ENCODE measurements at places on chromosomes 6 and 20. TPM values are rescaled to one million over a fixed set of nuclear protein-coding genes. Genes with fewer than 3 reads are reported as not detected.

DNA sequence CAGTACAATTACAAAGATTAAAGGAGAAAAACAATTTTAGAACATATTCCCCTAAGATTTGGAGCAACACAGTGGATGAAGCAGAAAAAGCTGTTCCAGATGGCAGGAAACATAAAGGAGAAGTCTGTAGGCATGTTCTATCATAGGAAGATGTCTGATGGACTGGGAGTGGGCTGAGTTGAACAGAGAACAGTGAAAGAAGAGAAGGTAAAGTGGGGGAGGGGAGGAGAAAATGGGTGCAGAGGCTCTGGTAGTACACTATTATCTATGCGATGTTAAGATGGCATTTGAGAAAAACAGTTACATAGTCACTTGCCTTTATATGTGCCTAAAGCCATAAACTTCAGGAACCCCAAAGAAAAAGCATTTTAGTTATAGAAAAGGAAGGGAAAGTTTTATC is 4.2 kb upstream of the PHIP start:
- H3K27me3 ChIP-seq = peaks cover 40% of the 10 kb centered on the region
- no peaks in the 10 kb centered on the region for H3K36me3 ChIP-seq
- H3K27ac ChIP-seq = no peak overlapping the region
- DNase-seq = no peak

DNA sequence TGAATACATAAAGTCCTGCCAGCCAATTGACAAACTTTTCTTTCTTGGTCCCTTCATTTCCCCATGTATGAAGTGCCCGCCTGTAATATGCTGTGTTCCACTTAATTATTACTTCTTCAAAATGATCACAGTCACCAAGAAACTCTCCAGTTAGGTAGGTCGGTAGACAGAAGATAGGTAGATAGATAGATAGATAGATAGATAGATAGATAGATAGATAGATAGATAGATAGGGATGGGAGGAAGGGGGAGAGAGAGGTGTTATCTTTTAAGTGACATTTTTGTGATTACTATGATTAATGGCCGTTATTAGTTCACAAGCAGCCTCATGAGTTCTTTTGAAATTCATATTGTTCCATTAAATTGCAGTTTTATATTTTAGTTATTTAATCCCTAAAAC is 79.5 kb upstream of the TPD52L1 start:
- no peaks in the 10 kb centered on the region for H3K27me3 ChIP-seq
- no peak overlapping the region for H3K4me3 ChIP-seq
- H3K27ac ChIP-seq = no peak overlapping the region
- H3K4me1 ChIP-seq = peaks cover 20% of the 10 kb centered on the region
- no peak for DNase-seq

SLC39A7 gene
- total RNA-seq = 201 TPM

DNA sequence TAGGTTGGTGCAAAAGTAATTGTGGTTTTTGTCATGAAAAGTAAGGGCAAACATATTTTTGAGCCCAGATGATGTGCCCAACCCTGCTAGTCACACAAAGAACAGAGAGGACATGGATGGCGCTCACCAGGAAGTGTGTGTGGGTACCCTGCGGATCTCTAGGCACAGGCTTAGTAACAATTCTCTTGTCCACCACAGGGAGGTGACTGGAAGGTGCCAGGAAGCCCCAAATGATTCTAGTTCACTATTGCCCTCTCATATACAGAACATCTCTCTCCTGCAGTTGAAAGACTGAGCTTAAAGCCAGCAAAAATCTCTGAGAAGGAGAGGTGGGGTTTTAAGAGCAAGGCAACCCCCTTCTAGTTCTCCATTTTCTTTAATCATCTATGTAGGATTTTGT is 272.1 kb upstream of the TAB2 start:
- H3K4me1 ChIP-seq = peaks cover 40% of the 10 kb centered on the region
- no peaks in the 10 kb centered on the region for H3K27me3 ChIP-seq
- no peaks in the 10 kb centered on the region for H3K36me3 ChIP-seq
- no peak for DNase-seq

DNA sequence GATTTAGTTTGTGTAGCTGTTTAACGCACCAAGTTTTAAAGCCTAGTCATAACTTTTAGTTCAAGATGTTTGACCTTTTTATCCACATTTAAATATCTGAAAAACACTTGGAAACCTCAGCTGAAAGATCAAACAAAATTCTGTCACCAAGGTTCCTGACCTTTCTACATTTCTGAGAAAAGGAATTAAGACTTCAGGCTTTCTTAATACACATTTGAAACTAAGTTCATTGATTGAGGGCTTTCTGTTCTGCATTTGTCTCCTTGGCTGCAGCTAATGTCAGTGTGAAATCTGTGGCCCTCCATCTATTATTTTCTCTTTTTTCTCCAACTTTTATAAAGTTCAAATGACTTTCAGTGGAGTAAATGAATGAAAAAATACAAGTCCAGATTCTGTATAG is 22.7 kb upstream of the FBXL4 start:
- no peak overlapping the region for H3K4me3 ChIP-seq
- H3K4me1 ChIP-seq = no peaks in the 10 kb centered on the region
- no peaks in the 10 kb centered on the region for H3K36me3 ChIP-seq
- no peak overlapping the region for H3K27ac ChIP-seq
- peaks cover 19% of the 10 kb centered on the region for H3K27me3 ChIP-seq

Data from osteocyte (in vitro differentiated cells).